Stimulated activated memory B cell treated with anti-CD40 and anti-IgM and Interleukin-4, amounts not matched to agents 10 μg/mL and 1 μg/mL and 100 μg/mL, for 72 hours (primary cell): ENCODE measurements at places on chromosomes 3 and 15.

GRCh38 chr3:112735926-112736325 lies 95.0 kb upstream of the CCDC80 start:
- no peak for ATAC-seq

- ATAC-seq: no peak
These were observed 28.7 kb upstream of the ARIH1 start for GRCh38 chr15:72445426-72445825.

DNA sequence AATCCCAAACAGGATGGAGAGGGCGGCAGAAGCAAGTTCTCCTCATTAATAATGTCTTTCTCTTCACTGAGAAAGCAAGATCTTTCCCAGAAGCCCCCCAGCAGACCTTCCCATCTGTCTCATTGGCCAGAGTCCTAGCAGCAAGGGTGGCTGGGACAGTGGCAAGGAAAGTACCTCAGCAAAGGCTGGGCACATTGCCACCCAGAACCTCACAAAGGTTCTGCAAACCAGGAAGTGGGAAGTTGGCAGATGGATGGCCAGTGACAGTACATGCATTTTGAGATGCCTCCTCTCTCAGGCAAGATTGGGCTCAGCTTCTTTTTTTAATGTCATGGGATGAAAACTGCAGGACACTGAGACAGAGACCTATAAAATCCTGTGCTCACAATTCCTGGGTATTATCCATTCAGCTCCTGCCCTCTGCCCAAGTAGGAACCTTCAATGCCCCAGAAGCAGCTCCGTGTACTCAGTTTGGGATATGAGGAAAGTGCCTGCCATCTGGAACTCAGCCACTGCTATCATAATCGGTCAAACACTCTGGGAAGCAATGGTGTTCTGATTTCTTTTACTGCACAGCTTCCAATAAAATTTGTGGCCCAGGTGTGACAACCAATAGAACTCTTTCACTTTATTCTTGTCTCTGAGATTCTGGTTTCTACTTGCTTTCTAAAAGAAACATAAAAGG lies 25.5 kb downstream of the DPH3 start:
- no peak for ATAC-seq

DNA sequence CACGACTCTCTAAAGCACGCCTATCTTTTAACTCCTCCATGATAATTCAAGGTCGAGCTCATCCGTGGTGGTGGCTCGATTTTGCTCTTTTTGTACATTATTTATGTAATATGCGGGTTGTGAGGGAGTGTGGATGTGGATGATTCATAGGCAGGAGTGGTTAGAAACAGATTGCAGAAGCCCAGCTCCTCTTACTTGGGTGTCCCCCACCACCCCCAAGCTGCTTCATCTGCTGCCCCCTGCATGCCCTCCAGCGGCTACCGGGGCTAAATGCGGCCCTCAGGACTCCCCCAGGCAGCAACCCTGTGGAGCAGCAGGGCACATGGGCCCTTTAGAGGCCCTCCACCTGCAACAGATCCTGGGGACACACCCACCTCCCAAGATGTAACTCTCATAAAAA lies 111.5 kb upstream of the SELENOK start:
- no peak for ATAC-seq
